ENCODE measurements at places on chromosomes 12 and 14. TPM values are rescaled to one million over a fixed set of nuclear protein-coding genes. Genes with fewer than 3 reads are reported as not detected.
A peak's percentile ranks its signal among the peaks of the same experiment; 100 is the strongest.

PCED1B gene
- total RNA-seq = 83.9 TPM

GRCh38 chr12:57235017-57235727, 5.7 kb downstream of the SHMT2 start:
- no peak for DNase-seq

PIWIL1 gene
- total RNA-seq = not detected

DNA sequence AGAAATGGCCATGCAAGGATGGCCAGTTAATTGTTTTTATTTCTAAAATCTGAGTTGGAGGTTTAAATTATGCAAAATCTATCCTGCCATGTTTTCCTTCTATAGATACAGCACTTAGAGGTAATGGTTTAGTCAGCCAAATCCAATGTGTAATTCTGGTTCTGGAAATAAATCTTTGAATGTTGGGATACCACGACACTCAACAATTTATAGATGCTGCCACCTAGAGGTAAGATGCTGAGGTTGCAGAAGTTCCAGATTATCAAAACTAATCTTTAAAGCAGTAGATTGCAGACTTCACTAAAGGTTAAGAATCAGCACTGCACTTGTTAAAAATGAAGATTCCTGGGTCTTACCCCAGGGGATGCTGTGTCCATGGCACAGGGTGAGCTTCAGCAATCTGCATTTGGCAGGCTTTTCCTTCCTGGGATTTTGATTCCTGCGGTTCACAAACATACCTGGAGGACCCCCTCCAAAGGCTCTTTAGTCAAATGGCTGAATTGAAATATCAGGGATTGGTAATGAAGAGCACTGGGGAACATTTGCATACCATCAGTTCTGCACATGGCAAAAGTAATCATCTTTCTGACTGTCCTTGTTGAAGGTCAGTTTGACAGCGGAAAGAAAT, 53.4 kb upstream of the ANO4 start:
- DNase-seq = no peak

CACNA1C gene
- total RNA-seq = 0.16 TPM

GRCh38 chr12:68805592-68806120, 2.3 kb upstream of the MDM2 start:
- no peak for DNase-seq

MGP gene
- total RNA-seq = 4.1 TPM

GRCh38 chr12:2259369-2259768, 206.6 kb downstream of the CACNA1C start:
- DNase-seq = no peak

ORMDL2 gene
- total RNA-seq = 43.2 TPM

IGF1 gene
- 0.05 TPM for total RNA-seq

- no peak for DNase-seq
Measured at GRCh38 chr12:115828168-115828567, 449.3 kb downstream of the MED13L start.

DNA sequence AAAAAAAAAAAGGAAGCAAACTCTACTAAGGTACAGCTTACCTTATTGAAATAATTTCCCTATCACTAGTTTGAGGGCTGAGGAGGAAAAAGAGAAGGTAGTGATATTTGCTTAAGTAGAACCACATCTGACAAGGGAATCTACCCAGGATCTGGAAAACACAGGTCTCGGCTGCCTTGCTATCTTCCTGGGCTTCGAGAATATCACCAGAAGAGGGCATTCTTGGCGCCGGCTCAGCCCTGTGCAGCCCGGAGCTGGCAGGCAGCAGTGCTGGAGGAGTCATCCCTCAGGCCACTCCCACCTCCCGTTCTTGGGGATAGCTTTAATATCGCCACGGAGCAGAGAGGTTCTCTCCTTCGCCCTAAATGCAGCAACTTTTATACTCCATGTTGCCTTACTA, 1181.2 kb downstream of the VRK1 start:
- peak; percentile 62 for DNase-seq

TSPAN9 gene
- total RNA-seq = 1.2 TPM

DNA sequence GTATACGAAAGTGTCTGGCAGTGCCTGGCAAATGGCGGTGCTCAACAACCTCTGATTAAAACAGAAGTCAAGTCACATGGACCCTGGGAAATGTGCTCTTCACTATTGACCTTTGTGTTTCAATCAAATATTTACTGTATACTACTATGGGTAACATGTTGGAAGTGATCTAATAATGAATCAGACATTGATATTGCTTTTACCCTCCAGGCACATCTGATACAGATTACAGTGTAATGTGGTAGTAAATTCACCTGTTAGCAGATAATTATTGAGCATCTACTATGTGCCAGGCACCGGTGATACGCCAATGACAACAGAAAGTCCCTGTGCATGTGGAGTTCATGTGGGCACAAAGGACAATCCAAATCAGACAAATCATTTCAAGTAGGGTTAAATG, 63.1 kb downstream of the STON2 start:
- DNase-seq = no peak

- DNase-seq = no peak
Measured at GRCh38 chr14:81120501-81120900, 100.3 kb downstream of the GTF2A1 start.

- no peak for DNase-seq
Measured at GRCh38 chr12:122862872-122863701, 27.8 kb downstream of the HIP1R start.

GRCh38 chr12:53005215-53005985, 856 bp upstream of the EIF4B start:
- no peak for DNase-seq

DNA sequence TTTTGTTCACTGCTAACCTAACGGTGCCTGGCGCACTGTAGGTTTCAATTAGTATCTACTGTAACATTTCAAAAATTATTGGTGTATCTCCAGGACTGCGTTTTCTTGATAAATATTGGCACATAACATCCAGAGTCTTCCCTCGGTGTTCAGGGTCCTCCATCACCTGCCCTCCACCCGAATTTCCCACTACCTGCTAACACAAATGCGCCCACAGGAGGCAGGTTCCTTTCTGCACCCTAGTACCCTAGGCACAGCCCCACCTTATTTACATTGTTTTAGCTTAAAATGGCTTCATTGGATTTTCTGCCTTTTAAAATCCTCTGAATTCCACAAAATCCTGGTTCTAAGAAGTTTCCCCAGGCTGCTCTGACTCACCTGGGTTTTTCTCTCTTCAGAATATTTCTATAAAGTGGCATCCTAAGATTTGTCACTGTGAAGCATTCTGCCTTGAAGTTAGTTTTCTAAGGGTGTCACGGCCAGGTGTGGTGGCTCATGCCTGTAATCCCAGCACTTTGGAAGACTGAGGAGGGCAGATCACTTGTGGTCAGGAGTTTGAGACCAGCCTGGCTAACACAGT, 38.6 kb downstream of the CPM start:
- no peak for DNase-seq

- no peak for DNase-seq
Measured at GRCh38 chr12:14700935-14701334, 4.5 kb upstream of the GUCY2C start.

DNA sequence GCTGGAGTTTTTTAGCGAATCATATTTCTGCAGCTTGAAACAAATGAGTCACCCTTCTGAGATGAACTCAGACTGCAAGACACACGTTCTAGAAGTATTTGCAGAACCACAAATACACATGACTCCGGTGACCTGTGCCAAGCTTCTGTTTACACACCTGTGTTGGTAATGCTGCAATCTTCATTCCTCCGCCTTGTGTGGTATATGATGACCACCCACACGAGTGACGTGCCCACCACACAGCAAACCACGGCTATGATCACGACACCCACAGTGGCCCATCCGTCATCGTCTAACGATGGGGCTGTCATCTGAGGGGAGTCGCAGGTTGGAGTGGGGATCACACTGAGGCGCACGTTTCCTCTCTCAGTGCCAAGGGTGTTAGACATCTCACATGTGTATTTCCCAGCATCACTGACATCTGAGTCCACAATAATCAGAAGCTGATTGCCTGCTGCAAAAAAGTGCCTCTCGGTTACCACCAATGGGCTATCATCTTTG, 43.0 kb downstream of the LRIG3 start:
- DNase-seq = no peak

DNA sequence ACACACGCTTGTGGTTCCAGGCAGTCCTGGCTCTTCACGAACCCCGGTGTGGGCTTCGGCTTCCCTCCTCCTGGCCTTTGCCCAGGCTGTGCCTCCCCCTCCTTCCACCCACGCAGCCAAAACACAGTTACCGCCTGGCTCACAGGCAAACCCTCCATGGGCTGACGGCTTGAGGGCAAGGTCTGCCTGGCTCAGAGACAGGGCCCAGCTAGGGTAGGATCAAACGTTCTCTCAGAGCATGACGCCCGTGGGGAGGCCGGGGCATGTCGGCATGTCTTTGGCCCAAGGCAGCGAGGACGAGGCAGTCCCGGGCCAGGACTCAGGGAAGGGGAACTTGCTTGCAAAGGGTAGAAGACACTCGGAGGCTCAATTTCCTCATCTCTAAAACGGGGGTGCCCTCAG, 2.1 kb downstream of the SLC25A47 start:
- DNase-seq = no peak

GRCh38 chr12:94203796-94204195, 55.4 kb downstream of the PLXNC1 start:
- DNase-seq = no peak

PTPRB gene
- total RNA-seq = not detected

IL26 gene
- total RNA-seq = not detected

NEK9 gene
- 134 TPM for total RNA-seq

- no peak for DNase-seq
Measured at GRCh38 chr14:105176513-105176912, 4.6 kb downstream of the NUDT14 start.

GRCh38 chr14:102094101-102094500, 7.3 kb upstream of the HSP90AA1 start:
- no peak for DNase-seq

FOXJ2 gene
- 27.1 TPM for total RNA-seq

PPP1R36 gene
- not detected for total RNA-seq

PPP4R4 gene
- 1.5 TPM for total RNA-seq

DNA sequence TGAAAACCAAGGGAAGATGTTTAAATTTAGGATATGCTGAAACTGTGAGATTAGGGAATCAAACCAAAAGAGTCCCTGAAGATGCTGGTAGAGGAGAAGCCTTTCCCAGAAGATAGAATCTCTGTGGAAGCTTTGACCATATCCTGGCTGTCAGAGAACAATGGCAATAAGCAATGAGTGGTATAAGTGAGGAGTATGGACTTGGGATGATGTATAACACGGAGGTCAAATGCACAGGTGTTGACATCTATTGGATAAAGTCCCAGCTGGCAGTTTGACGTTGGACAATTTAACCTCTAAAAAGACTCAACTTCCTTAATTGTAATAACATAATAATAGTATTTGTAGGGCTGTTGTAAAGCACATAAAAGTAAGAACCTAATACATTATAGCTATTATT, 30.1 kb upstream of the CLEC14A start:
- DNase-seq = no peak

GRCh38 chr12:113659416-113659815, 187.7 kb upstream of the LHX5 start:
- DNase-seq = no peak

PMCH gene
- not detected for total RNA-seq

DNA sequence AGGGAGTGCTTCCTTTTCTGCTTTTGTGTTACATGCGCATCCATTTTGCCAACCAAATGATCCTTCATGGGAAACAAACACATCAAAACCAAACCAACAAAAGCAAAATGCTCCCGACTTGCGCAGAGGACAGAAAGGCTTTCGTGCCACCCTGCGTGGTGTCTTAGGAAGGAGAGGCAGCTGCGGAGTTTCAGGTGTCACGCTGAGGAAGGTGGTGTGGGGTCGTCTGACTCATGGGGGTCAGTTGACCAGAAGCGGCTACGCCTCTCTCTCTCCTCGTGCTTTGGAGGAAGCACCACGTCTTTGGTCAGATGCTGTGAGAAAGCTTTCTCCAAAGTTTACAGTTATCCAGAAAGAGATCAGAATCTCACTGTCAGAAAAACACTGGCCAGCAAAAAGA, 7.9 kb downstream of the EMP1 start:
- no peak for DNase-seq

OR6C65 gene
- total RNA-seq = not detected

DNA sequence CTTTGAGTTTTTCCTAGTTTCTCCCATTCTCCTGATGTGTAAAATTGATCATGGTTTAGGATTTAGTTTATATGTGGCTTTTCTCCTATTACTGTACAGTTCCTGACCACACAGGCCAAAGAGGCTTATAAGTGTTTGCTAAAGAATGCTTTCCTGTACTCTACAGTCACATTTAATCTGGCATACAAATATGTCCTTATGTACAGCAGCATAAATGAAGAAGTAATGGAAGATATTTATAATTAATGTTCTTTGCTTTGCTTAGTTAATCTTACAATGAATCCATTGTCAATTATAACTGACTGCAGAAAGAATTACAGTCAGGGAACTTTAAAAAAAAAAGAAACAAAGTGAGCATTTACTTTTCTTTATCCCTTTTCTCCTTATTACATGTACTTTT, 293.9 kb downstream of the KCNC2 start:
- no peak for DNase-seq

- no peak for DNase-seq
Measured at GRCh38 chr12:1309613-1310012, 284.8 kb downstream of the FBXL14 start.

DNA sequence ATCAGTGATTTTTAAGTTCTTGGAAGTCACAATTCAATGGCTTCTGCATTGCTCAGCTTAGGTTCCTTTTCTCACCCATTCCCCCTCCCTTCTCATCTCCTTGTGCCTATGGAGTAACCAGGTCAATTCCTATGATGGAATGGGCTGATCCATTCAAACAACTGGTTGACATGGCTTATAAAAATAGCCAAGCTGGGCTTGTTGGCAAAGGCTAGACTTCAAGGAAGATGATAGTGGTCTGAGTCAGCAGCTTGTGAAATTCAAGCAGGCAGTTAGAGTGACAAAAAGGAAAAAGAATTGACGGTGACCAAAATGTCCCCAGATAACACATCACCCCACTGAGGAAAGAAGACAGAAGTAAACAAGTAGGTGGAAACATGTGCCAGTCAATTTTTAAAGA, 119.9 kb upstream of the PCED1B start:
- no peak for DNase-seq

GRCh38 chr14:75646762-75647161, 13.9 kb downstream of the ERG28 start:
- DNase-seq = no peak

DNA sequence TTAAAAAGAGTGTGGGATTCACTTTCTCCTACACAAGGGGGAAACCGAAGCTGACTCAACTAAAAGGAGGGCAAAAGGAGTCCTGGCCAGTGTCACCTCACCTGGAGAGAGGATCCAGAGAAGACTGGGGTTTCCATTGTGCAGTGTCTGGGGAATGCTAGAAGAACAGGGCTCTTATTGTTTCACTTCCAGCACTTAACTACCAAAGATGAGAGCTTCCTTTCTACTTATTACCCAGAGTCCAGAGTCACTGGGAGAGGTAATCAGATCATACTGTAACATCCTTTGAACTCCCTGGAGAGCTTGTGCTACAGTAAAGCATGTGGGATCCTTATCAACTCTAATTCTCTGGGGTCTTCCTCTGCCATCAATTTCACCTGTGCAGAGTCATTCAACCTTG, 148.4 kb upstream of the BCL2L14 start:
- no peak for DNase-seq

DNA sequence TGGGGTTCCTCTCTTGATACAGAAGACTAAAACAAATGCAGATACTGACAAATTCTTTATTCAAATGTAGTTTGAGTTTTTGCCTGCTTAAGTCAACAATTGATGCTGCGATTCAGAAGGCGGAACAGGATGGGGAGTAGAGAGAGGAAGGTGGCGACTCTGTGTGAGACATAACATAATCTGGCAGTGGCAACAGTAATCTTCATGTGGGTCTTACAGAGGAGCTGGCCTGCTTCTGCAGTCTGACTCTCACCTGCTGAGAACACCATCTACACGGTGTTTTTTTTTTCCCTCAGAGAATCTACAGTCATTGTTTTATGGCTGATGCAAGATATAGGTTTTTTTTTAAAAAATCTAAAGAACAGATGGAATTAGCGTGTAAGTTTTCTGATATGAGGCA, 10.1 kb downstream of the CCDC92 start:
- no peak for DNase-seq
